IPS DF 19.7 (cell line): ENCODE measurements at places on chromosomes 11 and 22.

DNA sequence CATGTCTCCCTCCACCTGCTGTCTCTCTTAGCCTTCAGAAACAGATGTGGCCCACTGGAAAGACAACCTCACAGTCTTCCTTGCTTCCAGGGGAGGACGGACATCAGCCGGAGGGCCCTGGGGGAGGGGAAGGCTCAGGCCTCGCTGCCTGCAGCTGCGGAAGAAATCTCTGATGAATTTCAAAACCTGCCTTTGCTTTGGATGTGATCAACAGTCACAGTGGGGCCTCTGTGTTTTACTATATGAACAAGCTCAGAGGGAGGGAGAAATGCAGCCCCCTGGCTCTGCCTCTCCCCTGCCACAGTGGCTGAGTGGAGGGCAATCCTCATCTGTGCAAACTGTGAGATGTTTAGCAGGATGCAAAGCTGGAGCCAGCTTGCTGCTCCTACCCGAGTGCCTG is 282.8 kb downstream of the NTM start:
- DNase-seq = no peak

DNA sequence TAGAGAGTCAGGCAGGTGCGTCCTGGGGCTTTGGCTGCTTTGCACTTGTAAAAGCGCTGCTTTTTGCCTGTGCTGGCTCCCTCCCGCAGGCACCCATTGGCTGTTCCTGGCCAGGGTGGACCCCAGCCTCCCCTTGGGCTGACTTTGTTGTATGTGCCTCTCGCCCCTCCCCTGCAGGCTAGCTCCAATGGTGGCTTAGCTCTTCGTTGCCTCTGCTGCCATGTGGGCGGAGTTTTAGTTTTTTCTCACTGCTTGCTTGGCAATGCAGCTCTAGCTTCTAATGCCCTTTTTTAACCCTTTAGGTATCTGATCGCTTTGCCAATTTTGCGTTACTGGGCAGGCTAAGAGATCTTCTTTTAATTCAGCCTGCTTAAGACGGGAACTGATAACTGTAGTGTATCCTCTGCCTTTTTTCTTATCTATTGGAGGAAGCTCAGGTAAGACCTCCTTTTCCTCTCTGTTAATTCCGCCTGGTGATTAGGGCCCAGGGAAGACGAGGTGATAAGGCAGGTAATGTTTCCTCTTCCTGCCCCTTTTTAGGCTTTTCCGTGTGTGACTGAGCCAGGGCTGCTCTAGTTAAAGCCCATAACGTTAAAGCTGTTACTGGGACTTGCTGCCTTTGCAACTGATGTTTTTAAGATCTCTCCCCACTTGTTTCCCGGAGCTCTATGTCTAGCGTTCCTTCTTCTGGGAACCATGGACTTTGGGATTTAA is 11.7 kb upstream of the GLYATL1 start:
- peak; percentile 96 for DNase-seq

GRCh38 chr11:58438486-58438885 is 3.5 kb downstream of the OR5B12 start:
- DNase-seq = no peak

- no peak for DNase-seq
Measured at GRCh38 chr11:28903716-28904115, 795.5 kb downstream of the METTL15 start.

GRCh38 chr22:26617271-26618199 is at the start of gene CRYBB1:
Gene CRYBB1 (minus strand): TSS chr22:26618027. CDS start chr22:26616319, 1,708 bp downstream.
- DNase-seq = no peak

DNA sequence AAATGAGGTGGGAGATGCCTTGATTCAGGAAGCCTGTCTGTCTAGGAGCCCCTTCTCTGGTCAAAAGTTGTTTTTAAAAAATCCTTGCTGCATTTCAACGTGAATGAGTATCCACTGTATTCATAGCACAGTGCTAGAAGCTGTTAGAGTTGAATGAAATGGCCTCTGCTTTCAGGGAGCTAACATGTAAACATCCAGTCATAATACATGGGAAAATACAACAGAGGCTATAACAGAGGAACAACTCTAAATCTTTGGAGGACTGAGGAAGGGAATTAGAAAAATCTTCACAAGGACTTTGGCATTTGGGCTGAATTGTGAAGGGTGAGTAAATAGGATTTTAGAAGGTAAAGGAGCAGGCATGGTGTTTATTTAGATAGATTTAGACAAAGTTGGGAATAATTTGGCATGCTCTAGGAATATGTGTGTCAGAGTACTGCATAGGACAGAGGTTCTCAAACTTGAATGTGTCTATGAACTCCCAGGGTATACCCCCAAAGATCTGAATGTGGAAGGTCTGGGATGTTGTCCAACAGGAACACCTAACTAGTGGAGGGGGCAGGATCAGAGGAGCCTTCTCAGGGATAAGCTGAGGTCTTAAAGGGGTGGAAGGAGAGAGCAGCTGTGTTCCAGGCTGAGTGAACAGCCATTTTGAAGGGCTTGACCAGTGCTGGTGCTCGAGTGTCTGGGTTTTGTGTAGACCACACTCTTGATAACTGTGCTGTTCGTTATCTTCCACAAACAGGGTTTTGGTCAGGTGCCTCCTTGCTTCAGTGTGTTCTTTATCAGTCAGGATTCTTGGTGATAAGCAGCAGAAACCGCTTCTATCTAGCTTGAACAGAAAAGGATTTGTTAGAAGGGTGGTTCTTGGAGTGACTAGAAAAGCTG is 12.7 kb downstream of the SREBF2 start:
- no peak for DNase-seq
